ENCODE measurements at places on chromosomes 3 and 15. TPM values are rescaled to one million over a fixed set of nuclear protein-coding genes. Genes with fewer than 3 reads are reported as not detected.
A peak's percentile ranks its signal among the peaks of the same experiment; 100 is the strongest.

Gene SCN5A
- 1.0 TPM for total RNA-seq

Gene ROBO1
- total RNA-seq, result 50.9 TPM

Gene P2RY14
- total RNA-seq, result not detected

Gene FBXW12
- not detected for total RNA-seq

Gene GPR27
- 0.66 TPM for total RNA-seq

Gene ABI3BP
- total RNA-seq, result 0.58 TPM

Gene CTXND1
- 1.9 TPM for total RNA-seq

DNA sequence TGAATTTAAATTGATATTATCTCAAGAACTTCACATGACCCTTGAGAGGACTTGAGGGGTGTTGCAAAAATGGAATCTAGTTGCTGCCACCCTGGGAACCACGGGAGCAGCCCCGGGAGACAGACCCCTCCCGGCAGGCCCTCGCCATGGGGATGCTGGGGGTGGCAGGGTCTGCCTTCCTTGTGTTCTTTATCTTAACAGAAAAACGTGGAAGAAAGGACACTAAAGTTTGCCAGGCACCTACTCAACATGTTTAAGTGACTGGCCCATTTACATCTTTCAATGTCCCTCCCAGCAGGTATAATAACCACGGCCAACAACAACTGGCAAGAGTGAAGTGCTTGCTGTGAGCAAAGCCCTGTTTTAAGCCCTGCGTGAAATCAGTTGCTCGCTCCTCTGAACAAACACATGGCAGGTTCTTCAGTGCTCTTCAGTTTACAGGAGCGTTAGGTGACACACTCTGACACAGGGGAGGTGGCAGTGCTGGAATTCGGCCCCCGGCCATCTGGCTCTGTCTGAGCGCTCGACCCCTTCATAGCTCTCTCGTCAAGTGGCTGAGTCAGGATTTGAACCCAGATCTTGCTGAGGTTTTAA lies 112.5 kb downstream of the ASB7 start:
- no peak for DNase-seq

DNA sequence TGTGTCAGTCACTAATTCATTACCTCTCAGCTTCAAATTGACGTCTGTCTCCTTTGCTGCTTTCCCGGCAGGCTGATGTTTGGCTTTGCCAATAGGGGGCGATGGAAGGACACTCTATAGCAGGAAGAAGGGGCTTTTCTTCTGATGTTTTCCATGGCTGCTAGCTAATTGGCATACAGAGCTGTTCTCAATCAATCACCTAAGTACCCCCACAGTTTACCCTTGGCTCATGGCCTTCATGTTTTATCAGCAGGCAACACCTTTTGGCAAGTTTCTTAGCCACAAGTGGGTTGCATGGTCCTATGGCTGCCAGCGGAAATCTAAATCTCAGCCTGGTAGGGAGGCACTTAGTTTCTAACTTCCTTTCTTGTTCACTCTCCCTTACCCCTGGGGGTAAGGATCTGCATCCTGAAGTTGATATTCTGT lies 45.0 kb downstream of the ESYT3 start:
- DNase-seq, result peak; percentile 79

DNA sequence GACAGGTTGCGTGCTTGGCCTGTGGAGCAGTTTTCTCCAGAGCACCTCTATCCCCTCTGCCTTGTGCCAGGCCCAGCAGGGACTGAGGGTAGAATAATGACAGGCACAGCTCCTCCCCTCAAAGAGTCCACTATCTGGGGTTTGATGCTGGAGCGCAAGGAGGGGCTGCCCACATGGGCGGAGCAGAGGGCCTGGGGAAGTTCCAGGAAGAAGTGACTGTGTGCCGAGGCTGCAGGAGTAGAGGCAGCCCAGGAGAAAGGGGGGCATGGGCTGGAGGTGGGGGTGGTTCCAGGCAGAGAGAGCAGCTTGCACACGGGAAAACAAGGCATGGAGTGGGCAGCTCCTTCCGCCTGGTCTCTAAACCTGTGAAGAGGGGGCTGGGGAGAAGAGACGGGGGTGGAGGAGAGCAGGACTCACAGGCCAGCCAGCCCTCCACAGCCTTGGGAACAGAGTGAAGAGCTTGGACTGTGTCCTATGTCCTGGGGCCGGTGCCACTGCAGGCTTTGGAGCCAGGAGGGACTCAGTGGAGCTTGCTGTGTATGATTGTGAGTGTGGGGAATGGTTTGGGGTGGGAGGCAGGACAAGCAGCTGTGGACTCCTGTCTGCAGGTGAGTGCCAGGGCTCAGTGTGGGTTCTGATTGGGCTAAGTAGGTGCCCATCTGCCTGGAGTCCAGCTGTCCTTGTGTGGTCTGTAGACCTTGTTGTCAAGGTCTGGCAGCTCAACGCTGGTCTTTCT lies 48.1 kb downstream of the APBA2 start:
- DNase-seq, result no peak

GRCh38 chr15:63140936-63141335 lies 16.3 kb downstream of the RPS27L start:
- no peak for DNase-seq

DNA sequence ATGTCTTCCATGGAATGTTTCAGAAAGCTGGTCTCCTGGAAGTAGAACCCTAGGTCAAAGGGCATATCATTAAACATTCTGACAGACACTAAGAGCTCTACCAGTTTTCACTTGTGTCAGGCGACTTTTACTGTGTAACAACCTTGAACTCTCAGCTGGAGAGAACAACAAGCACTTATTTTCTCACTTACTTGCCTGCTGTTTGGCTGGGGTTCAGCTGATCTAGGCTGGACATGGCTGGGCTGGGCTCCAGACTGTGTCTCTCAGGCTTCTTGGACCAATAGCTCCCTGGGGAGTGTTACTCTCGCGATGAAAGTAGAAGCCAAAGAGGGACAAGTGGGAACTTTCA lies 527.3 kb downstream of the SHQ1 start:
- no peak for DNase-seq

- DNase-seq, result no peak
Observed at GRCh38 chr3:40186508-40186907, 123.0 kb upstream of the EIF1B start.

GRCh38 chr3:118262800-118263402 lies 771.7 kb downstream of the IGSF11 start:
- no peak for DNase-seq

- DNase-seq, result peak; percentile 34
Observed at GRCh38 chr3:190697901-190698300, 164.6 kb downstream of the GMNC start.

DNA sequence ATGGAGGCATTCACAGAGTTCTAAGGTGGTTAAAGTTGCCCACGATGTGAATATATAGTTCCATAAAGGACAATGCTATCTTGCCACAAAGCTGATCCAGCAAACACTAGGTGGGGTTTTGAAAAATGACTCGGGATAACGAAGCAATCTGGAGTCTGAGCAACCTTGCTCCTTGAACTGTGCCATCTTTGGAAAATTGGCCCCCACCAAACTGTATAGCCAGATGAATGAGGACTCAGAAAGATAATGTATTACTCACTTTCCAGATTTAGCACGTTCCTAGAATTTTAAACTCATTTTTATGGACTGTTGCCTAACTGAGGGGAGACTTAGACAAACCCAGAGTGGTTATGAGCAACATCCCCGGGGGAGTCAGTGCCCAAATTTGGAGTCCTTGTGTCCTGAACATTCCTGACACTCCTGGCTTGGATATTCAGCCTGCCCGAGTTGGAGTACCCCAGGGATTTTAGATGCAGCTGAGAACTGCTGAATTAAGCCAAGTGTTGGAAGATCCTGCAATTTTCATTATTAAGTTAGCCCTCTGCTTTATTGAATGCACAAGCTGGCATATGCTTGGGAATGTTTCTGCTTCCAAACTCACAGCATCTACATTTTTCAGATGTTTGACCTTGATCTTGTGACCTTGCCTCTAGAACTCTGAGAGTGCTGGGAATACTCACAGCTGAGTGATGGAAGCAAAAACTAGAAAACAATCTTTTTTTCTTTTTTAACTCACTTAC lies 8.8 kb upstream of the MAGI1 start:
- DNase-seq, result no peak

GRCh38 chr3:141058996-141059395 lies 7.8 kb downstream of the SPSB4 start:
- no peak for DNase-seq

DNA sequence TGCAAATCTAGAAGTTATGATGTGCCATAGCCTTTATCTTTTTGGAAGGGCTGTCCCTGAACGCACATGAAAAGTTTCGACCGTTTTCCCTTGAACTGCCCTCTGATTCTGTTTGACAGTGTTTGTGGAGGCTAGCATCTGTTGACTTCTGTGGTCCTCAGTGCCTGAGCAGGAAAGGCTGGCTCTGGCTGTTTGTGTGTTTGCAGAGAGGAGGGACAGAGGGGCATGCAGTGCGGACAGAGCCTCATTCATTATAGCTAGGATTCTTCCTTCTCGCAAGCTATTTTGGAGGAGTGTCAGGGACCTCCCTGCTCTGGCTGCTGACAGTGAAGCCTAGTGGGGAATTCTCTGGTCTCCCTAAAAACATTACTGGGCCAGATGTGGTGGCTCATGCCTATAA lies 64.5 kb downstream of the CDAN1 start:
- no peak for DNase-seq

DNA sequence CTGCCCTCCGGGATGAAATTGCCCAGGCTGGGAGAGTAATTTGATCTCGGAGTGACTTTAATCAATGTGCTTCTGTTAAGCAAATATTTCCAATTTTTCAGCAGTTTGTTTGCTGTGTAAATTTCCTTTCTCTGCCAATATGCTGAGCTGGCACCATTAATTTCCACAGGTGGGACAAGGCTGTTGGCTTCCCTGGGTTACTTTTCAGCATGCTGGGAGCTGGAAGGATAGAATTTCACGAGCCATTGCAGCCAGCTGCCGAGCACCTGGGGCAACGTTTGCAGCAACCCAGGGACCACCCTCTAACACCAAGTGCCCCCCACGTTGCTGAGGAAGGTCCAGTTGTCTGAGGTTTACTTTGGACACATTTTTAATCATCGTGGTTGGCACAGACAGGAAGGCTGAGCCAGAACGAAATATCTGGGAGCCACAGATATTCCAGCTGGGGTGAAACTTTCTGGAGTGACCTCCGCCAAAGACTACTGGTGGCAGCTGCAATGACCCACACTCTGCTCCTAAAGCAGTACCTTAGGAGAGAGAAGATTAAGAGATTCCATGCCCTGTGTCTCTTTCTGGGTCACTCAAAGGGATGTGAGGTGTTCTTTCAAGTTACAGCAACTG lies 293.3 kb upstream of the RGMA start:
- no peak for DNase-seq

- peak; percentile 55 for DNase-seq
Observed at GRCh38 chr15:89361451-89362202, 27.0 kb upstream of the POLG start.

Data from SK-MEL-5 (cell line).